ENCODE measurements at places on chromosomes 16 and 17.

GRCh38 chr17:29109477-29110371 lies 66.8 kb downstream of the PIPOX start:
- DNase-seq, result no peak

- DNase-seq, result no peak
Observed at GRCh38 chr17:76191896-76192295, 48.4 kb downstream of the RNF157 start.

DNA sequence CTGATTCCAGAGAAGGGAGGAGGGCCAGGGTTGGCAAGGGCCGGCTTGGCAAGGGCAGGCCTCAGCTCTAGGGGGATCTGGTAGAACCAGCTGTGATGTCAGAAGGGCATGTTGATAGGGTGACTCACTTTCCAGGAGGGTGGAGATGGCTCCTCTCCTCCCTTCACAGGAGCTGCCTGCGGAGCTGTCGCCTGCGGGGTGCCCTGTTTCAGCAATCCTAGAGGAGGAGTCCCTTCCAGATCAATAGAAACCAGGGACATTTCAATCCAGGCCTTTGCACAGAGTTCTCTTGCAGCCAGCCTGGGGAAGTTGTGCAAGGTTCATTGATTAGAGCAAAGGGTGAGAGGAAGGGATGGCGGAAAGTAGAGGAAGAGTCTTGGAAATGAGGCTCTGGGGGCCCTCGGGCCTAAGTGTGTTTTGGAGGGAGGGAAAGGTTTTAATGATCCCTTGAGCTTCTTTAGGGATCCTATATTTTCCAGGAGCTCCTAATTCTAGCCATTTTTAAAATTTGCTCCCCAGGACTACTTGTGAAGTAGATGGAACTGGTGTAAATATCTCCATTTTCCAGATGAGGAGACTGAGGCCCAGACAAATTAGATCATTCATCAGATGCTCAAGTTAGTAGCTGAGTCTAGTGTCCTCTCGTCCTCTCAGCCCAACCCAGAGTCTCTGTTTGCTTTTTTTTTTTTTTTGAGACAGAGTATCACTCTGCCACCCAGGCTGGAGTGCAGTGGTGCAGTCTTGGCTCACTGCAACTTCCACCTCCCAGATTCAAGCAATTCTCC lies 24.8 kb upstream of the CSNK2A2 start:
- no peak for DNase-seq

DNA sequence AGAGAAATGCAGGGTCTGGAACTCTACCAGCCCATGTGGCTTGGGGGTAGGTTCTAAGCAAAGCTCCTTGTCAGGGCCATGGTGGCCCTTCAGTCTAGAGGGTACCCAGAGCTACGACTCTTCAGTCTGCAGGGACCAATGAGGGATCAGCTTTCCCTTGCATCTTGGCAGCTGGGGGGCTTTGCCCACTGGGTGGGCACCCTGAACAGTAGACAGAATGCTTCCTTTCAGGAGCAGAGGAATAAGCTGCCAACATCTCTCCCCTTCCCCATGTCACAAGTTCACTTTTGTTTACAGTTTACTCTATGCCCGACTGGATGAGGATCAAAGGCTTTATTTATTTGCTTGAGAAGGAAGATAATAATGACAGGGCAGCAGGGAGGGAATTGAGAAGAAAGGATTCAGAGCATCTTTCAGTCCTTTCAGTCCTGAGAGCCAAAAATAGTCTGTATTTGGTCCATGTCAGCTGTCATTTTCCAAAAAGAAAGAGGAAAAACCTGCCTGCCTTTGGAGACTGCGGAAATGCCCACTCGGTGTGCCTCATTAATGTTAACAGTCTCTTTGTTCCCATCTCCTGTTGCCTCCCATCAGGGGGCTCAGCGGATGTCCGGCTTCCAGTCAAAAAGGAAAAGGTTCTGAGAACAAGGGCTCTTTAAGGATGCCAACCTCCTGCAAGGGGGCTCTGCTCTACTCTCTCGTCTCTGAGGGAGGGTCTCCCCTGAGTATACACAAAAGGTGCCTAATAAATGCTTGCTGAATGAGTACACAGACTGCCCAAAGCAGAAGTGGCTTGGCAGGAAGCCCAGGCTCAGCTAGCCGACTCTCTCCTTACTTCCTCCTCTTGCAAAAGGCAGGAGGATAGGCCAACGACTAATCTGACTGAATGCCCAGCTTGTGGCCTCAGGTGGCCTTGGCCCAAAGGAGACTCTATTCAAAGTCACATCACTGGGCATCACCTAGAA lies 17.1 kb downstream of the TRAF4 start:
- no peak for DNase-seq

- DNase-seq, result no peak
Observed at GRCh38 chr17:29141514-29141876, 38.7 kb downstream of the MYO18A start.

All from activated T-cell treated with anti-CD3 and anti-CD28 coated beads, Interleukin-2, amount 50 U/mL, for 4 hours (primary cell).